ENCODE measurements at places on chromosomes 2 and 18.

DNA sequence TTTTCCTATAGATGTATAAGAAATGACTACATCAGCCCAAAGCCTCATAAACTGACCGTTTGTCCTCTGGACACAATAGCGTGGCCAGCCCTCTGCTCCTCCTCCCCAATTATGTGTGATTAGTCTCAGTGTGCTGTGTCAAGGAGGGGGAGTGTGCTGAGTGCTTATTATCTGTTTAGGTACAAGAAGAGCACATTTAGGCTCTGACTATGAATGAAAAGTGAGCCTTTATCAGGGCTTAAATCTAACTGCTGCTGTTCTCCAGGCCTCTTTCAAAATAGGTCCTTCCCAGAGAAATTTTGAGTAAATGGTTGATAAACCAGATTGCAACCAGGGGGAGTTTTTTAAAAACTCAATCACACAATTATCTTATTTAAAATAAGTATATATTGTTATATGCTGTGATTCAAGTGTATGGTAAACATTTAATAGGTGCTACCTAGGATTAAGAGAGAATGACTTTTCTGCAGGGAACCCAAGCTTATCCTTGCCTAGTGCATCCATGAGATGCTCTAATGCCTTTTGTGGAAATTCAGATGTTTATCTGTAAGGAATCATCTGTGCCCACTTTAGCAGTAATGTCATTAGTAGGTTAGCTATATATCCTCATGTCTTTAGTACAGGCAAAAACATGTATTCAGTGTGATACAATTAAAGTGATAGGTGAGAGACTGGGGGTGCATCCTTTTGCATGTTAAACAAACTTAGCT, 168.7 kb upstream of the SIX3 start:
- DNase-seq = no peak

GRCh38 chr2:218711550-218711929, 905 bp downstream of the TTLL4 start:
- DNase-seq = no peak

- no peak for DNase-seq
These were observed 153.3 kb upstream of the RBMS1 start for GRCh38 chr2:160646684-160647444.

DNA sequence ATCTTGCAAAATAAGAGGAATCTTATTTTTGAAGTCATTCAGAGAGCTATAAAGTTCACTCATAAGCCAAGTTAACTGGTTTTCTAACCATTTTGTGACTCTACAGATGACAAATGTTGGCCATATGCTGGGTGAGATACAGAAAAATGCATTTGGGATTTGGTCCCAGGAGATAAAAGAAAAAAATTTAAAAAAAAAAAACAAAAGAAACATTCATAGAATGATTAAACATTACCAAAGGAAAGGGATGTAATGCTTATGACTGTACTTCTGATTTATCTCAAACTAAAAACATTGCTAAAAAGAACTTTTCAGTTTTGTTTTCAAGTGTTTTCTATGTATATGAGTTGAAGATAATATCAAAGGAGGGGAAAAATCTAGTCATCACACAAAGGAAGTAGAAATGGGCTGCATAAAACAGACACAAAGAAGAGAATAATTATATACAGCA, 43.1 kb downstream of the PELI1 start:
- no peak for DNase-seq

All from ecto neural progenitor cell (in vitro differentiated cells).